ENCODE measurements at places on chromosomes 16 and 17. TPM values are rescaled to one million over a fixed set of nuclear protein-coding genes. Genes with fewer than 3 reads are reported as not detected.

DNA sequence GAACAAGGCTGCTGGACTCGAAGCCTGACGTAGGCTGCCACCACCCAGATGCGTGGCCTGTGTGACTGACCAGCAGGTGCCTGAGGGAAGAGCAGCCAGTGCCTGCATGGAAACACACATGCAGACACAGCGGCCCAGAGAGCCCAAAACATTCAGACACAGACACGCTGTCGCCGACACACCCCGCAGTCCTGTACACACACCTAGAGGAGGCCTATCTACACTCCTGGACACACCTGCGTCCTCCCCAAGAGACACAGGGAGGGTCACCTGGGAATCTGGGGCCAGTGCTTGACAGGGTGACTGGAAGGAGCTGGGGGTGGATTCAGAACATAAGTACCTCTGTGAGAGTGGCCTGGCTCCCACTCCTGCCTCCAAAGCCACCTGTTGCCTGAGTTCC is 6.1 kb upstream of the TSPOAP1 start:
- no peak for DNase-seq

DNA sequence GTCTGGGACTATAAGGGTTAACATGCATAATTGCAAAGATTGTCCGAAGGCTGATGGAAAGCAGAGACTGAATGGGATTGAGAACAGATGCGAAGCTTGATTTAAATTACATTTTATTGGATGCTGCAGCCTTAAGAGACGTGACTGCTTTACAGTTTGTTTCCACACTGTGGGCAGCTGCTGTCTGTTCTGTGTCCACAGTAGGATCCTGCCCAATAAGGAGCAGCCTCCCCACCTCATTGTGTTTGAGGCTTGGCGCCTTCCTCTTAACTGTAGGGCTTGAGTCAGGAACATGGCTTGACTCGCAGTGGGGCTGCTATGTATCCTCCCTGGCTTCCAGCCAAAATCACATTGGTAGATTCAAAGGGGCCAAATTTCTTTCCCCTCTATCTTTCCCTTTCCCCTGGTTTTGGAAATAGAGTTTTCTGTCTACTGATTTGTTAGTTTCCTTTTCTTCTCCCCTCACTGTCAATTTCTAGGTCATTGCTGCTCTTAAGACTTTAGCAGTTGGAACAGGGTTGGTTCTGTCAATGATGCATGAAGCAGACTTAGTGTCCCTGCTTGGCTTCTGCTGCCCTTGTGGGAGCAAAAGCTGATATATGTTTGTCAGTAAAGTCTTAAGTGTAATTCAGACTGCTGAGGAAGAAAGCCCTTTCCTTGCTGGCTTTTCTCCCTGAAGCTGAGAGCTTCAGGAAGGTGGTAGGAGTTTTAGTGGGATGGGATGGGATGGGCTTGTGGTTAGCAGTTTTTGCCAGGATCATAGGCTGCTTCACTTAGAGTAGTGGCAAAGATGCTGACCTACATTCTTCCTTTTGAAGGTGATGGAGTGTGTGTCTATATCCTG is 5.0 kb upstream of the RARA start:
- peak; percentile 89 for DNase-seq

Gene ITGA2B
- total RNA-seq, result under 0.01 TPM

Gene HID1
- total RNA-seq, result 3.5 TPM

- DNase-seq, result no peak
These were observed 59.3 kb downstream of the KLHDC4 start for GRCh38 chr16:87706278-87707000.

DNA sequence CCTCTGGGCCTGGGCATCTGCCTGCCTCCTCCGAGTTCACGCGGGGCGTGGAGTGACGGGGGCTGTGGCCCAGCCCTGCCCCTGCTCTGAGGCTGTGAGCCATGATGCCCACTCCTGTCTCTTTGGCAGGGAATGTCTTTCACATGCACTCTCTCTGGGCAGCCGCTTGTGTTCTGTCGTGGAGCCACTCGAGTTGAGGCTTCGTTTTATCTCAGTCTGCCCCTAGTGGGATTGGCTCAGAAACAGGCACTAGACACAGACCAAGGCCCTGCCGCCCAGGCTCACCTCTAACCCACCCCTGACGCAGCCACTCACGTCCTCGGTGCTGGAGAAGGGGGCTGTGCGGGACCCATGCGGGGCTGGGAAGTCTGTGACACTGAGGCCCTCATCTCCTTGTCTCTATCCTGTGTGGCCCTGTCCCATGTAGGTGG is 67.5 kb upstream of the KCTD5 start:
- no peak for DNase-seq

DNA sequence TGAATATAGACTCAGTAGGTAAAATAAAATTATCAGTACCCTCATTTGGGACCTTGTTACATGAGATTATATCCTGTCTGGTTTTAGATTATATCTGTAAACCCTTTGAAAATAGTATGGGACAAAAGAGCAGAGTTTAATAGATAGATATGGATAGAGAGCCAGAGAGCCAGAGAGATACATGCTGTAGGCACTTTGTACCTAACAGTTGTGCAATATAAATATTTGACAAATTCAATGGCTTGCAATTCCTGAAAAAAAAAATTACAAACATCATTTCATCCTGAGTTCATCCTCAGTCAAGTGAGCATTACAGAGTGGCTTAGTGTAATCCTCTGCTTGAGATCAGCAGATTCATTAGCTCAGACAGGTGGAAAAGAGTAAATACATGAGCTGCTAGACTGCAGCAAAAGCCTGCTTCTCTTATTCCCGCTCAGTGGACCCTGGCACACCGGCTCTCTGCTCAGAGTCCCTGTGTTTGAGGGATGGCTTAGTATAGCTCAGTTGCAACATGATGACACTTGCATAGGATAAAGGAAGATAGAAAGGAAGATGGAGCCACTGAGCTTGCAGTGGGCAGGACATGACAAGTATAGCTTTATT is 931.6 kb upstream of the GOT2 start:
- no peak for DNase-seq

Gene MPO
- total RNA-seq, result not detected

DNA sequence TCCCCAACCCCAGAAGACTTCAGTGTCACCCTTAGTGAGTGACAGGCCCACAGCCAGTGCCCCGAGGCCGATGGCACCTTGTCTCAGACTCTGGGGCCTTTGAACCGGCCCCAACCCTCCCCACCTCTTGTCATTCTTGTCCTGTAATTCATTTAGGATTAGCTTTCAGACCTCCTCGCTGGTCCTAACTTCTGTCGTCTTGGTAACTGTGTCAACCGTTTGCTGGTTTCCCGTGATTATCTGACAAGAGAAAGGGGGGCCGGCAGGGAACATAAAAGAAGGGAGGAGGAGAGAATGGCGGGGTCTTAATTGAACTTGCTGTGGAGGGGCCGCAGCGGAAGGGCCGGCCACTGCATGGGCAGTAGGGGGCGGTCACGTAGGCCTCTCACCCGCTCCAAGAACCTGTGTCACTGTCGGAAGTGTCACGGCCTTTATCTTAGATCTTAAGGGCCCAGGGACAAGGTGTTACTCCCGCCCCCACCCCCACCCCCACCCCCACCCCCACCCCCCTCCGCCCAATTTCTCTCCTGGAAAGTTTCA is 46.5 kb upstream of the GSE1 start:
- DNase-seq, result no peak

Gene WFDC1
- 8.2 TPM for total RNA-seq

Gene ZNF768
- total RNA-seq, result 22.0 TPM

- DNase-seq, result peak; percentile 66
These were observed 932 bp downstream of the ZNF267 start for GRCh38 chr16:31874366-31875111.

DNA sequence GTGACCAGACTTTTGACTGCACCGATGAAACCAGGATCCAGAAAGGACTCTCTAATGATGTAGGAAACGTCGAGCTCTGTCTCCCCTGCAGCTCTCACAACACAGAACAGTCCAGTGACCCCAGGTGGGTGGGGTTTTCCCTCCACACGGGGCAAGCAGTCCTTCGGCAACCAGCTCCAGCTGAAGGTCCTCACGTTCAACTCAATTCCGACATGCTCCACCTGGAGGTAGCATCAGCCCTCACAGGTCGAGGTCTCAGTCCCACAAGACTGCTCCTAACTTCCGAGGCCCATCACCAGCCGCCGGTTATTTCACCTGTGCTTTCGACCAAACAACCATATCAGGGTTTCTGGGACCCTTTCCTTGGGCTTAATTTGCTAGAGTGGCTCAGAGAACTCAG is 28.2 kb downstream of the ITGAE start:
- no peak for DNase-seq
